Fibroblast of mammary gland (primary cell): ENCODE measurements at places on chromosomes 3 and 15.

DNA sequence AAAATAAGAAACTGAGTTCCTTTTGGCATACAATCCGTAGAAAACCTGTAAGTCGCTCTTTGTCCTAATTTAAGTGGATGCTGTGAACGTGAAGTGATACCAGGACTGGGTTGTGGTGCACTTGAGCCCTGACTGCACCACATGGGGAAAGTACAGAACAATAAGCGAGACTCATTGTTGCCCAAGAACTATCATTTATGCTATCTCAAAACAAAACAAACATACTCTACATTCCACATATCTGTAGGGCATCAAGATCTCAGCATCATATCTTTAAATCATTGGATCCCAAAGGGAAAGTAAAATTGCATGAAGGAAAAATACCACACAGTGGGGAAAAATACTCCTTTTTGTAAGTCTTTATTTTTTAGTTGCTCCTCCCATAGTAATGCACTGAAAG lies 580.3 kb downstream of the MECOM start:
- no peak for DNase-seq

DNA sequence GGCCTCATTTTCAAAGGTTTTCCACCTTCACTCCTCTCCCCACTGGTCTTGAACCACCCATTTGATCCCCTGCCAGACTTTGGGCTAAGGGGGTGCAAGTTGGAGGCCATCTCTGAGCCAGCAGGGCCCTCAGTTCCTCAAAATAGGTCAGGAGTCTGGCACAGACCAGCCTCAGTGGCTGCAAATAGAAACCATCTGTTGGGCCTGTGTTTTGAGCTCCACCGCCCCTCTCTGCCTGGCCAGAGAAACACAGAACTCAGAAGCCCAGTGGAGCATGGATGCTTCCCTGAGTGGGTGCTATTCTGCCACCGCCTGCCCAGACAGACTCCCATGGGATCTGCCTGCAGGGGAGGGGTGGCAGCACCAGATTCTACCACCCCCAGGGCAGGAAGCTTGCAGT lies 56.3 kb downstream of the CORO2B start:
- peak; percentile 50 for DNase-seq

DNA sequence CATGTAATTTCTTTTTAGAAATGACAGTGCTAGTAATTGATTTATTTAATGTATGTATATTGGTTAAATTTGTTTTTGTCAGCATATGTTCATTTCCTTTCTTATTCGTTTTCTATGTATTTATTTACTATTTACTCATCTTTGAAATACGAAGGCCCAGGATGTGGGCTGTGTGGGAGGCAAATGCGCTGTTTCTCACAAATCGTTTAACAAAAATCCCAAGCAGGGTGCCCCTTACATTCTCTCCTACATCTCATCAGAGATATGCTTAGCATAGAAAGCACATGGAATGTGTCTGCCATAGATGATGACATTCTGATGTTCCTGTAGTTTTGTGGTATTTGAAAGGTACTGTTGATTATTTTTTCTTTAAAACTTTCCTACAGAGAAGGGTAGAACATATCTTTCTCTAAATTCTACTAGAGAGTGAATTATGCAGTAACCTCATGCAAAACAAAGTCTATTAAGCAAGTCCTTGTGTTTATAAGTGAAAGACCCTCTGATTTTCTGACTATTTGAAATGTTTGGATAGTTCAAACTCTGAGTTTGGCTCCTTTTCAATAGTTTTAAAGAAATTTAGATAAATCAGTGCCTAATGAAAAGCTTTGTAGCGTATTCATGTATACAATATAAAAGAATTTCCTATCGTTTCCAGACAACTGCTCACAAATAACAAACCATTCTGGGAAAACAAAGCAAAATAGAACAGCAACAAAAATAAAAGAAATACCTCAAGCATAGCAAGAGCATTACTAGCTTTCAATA lies 111.1 kb upstream of the VGLL3 start:
- no peak for DNase-seq

DNA sequence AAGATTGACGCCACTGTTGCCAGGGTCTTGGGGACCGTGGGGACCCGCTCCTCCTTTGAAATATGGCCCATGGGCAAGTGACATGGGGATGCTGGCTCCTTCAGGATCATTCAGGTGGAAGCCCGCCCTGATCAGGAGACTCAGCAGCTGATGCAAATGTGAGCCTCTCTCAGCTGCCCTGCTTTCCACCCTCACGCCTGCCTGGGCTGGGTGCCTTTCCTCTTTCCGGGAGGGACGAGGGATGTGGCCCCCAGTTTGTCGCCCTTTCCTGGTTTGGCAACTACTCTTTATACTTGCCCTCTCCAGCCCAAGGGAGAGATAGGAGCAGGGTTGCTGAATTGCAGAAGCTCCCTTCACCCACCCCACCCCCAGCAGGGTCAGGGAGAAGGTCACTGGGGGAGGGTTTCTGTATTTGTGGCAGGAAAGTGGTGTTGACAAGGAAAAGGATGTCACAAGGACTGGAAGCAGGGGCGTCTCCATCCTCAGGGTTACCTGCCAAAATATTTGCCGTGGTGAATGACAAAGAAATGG lies 21.8 kb downstream of the DNASE1L3 start:
- DNase-seq = no peak

DNA sequence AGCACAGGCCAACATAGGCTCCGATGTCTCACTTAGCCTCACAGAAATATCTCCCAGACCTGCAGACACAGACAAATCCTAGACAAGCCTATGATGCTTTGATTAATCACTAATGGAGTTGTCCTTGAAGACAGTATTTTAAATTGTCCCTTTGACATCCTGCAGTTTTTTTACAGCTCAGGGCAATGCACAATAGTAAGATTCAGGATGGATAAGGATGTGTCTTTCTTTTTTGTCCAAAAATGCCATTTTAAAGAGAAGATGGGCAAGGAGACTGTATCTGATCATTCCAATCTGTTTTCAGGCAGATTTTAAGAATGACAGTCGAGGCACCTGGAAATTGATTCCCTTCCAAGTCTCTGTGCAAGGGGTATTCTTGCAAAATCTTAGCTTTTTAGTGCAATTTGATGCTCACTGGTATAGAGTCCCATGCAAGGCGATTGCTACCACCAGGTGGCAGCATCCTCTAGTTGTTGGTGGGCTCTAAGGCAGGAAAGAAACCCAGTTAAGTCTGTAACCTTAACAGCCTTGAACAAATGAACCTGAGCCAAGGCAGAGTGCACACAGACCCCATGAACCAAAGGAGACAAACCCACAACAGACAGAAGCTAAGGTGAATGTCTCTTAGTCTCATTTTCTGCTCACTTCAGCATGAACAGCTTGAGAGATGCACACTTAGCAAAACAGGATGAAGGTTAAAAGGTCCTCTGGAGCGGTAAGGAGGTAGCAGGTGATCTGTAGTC lies 51.2 kb upstream of the MINAR1 start:
- peak; percentile 76 for DNase-seq

DNA sequence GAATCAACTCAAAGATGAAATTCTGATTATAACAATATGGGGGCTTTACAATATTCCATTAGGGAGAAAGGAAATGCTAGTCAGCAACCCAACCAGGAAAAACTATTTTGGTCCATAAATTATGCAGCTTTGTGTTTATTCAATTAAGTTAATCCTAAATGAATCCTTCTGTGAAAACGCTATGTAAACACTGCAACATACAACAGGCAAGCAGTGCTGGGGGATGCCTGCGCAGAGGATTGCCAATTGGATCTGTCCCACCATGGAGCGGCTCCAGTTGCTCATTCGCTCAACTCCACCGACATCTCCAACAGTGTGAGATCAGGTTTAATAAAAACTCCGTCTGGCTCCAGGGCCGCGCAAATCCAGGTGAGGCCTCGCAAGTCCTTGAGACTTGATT lies 290.5 kb upstream of the VEPH1 start:
- no peak for DNase-seq

- no peak for DNase-seq
These were observed 122.7 kb downstream of the MEIS2 start for GRCh38 chr15:36977659-36978058.

- DNase-seq = peak; percentile 83
These were observed 53.5 kb downstream of the MSL2 start for GRCh38 chr3:136142592-136142991.

DNA sequence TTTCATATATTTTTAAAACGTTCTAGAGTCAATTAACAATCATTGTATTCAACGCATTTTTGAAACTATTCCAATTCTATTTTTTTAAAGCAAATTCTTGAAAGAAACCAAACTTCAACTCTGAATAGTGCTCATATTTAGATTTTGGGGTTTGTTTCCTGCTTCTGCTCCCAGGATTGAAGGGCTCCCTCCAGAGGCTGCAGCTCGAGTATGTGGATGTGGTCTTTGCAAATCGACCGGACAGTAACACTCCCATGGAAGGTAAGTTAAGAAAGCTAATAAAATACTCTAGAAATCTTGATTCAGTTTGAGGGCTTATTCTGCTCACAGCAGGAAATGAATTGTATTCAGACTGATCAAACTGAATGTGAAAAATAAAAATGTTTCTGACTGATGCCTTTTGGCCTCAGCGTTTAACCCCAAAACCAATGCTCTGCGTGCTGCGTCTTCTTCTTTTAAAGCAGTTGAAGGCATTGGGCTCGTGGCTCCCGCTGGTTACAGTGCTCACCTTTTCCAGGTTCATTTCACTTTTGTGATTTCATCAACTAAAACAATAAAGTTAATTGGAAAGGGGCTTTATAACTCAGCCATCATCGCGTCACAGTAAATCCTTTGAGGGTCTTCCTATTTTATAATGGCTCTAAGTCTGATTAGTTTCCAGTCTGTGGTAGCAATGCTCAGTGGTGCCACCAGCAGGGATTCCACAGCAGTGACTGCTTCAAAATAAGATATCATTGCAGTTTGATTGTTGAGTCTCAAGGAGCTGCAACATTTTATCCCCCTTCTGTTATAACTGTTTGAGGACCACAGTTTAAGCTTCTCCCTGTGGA lies 80.1 kb downstream of the SSR3 start:
- DNase-seq = no peak

DNA sequence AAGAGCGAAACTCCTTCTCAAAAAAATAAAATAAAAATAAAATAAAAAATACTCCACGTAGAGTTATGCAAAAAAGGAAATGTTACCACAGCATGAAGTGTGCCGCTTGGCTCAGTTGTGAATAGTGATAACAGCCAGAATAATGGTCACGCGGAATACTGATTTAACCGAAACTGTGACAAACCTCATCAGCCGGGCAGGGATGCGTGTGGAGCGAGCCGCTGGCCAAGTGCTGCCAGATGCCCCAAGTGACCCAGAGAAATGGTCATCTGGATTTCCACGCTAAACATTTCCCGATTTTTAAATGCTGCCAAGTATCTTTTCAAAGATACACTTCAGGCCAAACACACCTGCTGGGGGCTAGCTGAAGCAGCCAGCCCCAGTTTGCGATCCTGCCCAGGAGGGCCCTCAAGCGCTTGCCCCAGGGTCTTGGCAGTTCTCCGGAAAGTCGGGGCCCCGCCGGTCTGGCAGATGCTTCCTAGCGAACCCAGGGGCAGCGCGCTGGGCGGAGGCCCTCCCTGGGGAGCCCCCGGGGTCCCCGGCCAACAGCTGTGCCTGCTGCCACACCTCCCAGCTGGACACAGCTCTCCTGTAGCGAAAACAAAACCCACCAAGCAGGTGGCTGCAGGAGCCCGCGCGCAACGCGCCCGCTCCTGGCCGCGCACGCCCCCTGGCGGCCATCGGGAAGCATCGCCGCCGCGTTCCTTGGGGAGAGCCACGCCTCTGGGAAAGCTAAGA lies 35.1 kb downstream of the CMTM6 start:
- DNase-seq = peak; percentile 57

DNA sequence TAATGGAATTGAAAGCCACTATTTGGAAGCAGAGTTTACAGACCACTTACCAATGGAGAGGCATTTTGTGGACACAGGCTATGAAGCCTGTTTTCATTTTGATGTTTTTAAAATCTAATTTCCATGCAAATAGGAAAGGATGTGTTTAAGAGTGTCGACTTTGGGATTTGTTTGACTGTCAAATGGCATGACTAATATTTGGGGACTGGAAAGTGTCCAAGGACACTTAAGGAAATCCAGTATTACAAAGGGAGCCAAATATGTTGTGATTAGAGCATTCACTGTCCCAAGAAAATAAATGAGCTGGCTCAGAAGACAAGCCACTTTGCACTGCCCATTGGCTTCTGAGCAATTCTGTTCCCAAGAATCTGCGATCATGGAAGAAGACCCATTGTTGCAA lies 34.0 kb upstream of the SLC6A11 start:
- no peak for DNase-seq

GRCh38 chr15:31271224-31271635 lies 55.4 kb upstream of the KLF13 start:
- DNase-seq = no peak

DNA sequence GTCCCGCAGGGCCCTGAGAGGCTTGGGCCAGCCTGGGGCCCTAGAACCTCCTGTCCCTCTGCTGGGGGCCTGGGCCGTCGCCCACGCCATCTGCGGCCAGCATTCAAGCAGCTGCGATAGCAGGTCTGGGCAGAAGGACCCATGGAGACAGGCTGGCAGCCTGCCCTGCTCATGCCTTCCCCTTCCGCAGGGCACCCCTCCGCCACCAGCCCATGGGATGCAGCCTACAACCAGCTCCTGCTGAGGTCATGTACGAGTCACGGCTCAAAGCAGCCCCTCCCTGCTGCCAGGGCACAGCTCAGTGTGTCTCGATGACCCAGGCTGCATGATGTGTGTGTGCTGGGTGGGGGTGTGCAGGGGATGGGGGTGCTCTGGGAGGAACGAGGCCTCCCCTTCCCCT lies 27.8 kb downstream of the DUSP7 start:
- peak; percentile 21 for DNase-seq

- DNase-seq = peak; percentile 97
These were observed 124.3 kb downstream of the CHSY1 start for GRCh38 chr15:101127506-101128076.

GRCh38 chr3:77186728-77187127 lies 146.8 kb downstream of the ROBO2 start:
- peak; percentile 39 for DNase-seq

- no peak for DNase-seq
These were observed 44.5 kb downstream of the SCAP start for GRCh38 chr3:47431225-47431624.
